ENCODE measurements at places on chromosomes 6 and 20.
A peak's percentile ranks its signal among the peaks of the same experiment; 100 is the strongest.

DNA sequence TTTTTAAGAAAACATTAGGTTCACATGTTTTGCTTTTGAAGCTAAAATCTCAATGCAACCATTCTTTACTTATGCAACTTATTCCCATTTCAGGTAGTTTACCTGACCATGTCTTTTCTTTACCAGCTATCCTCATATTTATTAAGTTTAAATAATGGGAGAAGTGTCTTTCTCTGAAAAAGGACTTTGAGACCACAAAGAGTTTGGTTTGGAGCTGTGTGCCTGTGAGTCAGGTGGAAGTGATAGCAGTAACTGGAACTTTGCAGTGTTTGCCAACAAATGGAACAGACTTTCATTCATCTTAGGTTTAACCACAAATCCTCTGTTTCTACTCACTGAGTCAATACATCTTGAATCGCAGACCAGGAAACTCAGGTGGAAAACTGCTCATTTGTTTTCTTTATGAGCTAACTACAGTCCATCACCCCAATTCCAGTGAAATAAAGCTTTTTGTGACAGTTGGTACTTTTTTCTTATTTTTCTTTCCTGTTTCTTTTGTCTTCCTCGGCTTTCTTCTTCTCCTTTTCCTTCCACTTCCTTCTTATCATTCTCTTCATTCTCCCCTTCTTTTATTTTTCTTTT is 148.3 kb upstream of the RIN2 start:
- DNase-seq = no peak

- no peak for DNase-seq
Observed at GRCh38 chr20:14727485-14728150, 390.2 kb upstream of the FLRT3 start.

DNA sequence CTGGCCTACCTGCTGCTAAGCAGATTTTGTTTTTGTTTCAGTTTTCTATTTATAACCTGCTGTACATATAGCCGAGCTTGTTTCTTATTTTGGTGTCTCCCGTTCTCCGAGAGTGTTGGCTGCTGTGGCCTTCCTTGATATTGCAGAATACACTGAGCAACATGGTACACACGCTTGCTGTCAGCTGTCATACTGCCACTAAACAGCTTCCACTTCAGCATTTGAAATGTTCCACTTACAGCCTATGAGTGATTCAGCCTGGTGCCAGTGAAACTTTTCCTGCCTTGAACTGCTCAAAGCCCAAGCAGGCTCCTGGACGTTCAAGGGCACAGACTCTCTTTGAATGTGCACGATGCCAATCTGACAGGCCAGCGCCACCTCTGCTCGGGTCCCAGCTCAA is 87.1 kb downstream of the PSMG4 start:
- no peak for DNase-seq

DNA sequence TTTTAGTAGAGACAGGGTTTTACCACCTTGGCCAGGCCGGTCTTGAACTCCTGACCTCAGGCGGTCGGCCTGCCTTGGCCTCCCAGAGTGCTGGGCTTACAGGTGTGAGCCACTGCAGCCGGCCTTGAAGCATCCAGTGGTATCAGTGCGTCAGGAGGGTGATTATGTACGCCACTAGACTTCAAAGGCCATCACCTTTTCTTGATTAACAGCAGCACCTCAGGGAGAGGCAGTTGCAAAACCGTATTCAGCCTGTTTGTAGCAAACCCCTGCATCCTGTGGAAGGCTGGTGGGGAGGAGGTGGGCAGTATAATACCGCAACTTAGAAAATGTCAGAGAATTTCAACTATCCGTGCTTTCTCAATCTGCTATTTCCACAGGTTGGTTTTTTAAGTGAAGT is 27.3 kb upstream of the SHLD1 start:
- DNase-seq = no peak

DNA sequence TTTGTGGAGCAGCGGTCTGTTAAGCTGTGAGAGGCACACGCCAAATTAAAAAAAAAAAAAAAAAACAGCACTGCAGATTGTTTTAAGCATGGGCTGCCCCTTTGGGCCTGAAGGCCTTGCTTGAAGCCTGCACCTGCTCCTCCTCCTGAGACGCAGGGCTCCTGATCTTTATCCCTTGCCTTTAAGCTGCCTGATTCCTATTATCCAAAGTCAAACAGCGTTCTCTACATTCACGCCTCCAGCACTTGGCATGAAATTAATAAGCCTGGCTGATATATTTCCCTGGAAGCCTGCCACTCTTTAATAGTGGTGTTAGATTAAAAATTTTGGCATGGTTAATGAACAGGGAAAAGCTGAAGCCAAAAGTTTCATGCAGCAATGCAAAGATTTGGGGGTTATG is 163.9 kb downstream of the FAXC start:
- DNase-seq = no peak

DNA sequence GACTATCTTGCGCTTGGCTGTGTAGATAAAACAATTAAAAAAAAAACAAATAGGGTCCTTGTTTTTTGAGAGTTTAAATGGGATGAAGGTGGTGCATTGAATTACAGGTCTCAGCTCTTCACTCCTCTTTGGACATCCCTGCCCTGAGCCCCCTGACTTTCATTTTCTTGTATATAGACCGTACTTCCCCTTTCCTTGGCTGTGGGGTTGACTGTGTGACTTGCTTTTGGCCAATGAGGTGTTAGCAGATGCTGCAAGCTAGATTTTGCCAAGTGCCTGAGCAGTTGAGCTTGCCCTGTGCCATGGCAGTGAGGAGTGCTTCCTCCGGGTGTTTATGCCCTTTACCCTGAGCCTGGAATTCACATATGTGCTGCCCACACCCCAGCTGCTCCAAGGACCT is 386.1 kb upstream of the ZFP64 start:
- no peak for DNase-seq

DNA sequence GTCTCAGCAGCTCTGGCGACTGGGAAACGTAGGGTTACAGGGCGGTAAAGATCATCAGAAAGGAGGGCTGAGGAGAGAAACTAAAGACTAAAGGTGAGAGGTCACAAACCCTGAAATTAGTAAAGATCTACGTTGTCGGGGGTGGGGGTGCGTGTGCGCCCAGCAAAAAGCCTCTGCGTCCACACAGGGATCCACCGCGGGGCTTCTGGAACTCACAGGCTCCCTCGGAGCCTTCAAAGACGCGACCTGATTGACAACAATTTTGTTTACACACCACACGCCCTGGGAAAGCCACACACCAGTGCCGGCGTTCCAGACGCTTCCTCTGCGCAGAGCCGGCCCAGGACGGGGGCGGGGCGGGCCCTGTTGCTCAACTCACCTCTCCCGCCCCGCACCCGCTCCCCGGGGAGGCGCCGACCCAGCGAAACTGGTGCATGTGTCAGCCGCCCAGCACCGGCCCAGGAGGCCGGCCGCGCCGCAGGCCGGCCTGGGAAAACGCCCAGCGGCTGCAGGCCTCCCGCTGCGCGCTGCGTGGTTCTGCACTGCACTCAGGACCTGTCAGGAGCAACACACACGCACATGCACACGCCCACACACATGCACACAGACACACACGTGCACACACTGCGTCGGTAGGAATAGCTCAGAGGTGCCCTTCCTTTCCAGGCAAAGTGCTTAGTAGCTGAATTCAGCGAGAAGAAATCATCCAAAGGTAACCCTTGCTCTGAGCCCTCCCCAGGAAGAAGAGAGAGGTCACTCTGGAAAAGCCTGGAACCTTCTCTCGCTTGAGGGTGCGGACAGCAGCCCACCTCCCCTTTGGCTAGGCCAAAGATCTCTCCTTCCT is 57.2 kb upstream of the ARID1B start:
- DNase-seq = peak; percentile 83

GRCh38 chr6:132060591-132060990 is 109.4 kb upstream of the CCN2 start:
- DNase-seq = no peak

DNA sequence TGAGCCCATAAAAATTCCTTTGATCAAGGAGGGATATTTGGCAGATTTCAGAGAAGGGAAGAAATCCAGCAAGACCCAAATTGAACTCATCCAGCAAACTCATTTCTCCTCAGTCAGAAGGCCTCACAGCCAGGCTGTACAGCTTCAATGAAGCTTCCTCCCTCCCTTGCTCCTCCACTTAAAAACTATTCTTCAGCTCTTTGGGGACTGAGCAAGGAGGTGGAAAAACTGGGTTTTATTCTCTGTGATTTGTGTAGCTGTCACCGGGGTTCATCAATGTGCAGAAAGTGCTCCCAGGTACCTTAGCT is 158.7 kb upstream of the ZNF184 start:
- DNase-seq = no peak

GRCh38 chr6:44072452-44072958 is 54.7 kb downstream of the MRPL14 start:
- DNase-seq = no peak

Measured in activated T-cell treated with anti-CD3 and anti-CD28 coated beads, Interleukin-2, amount 50 U/mL, for 48 hours (primary cell).